ENCODE measurements at places on chromosomes 2 and 18.

- no peak for DNase-seq
Measured at GRCh38 chr18:56580026-56580425, 58.4 kb downstream of the TXNL1 start.

GRCh38 chr18:9032519-9032918 lies 70.0 kb upstream of the NDUFV2 start:
- DNase-seq, result no peak

- DNase-seq, result no peak
Measured at GRCh38 chr2:38778687-38779082, 675 bp downstream of the GEMIN6 start.

DNA sequence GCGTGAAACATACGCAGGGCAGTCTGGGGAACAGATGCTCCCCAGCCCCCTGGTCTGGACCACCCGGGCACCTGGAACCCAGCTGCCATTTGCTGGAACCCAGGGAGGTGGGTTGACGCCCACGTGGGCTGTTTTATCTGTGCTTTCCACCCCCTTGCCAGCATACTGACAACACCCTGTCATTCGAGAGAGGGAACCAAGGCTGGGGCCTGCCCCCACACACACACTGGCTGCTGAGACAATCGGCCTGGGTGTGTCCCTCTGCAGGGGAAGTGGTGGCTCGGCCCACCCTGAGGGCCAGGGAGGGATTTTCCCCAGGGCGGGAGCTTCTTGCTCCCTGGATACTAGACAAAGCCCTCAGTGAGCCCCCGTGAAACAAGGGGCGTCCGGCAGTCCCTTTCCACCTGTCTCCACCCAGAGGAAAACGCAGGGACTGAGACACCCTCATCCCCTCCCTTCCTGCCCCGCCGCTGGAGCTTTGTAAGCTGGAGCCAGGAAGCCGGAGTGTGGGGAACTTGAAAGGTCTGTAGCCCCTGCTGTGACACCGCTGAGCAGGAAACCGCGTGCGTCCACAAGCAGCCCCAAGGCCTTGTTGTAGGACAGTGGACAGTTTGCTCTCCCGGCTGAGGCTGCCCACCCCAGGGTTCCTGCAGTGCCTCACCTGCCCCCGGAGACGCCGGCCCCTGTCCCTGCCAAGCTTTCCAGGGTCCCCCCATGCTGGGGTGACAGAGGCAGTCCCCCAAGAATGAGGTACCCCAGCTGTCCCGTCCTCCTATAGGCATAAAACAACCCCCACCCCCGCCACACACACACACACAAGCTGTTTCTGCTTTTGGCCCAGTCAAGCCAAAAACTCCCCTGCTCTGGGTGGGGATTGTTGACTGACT lies 14.1 kb upstream of the KLF11 start:
- DNase-seq, result no peak

DNA sequence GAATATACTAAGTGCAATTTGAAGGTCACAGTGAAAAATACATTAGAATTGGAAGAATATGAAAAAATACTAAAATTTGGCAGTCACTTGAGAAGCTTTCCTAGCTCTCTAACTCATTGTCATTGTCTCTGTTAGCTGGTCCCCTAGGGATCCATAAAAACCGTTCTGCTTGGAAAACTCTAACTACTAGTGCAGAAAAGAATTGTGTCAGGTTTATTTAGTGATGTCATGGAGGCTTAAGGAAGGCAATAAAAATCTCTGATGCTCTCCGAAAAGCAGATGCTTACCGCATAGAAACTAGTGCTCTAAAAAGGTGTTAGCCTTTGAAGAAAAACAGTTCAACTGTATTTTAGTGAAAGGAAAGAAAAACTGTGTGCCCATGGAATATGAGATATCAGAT lies 150.1 kb upstream of the DLGAP1 start:
- no peak for DNase-seq

GRCh38 chr2:65791404-65791975 lies 359.1 kb upstream of the SPRED2 start:
- DNase-seq, result no peak

DNA sequence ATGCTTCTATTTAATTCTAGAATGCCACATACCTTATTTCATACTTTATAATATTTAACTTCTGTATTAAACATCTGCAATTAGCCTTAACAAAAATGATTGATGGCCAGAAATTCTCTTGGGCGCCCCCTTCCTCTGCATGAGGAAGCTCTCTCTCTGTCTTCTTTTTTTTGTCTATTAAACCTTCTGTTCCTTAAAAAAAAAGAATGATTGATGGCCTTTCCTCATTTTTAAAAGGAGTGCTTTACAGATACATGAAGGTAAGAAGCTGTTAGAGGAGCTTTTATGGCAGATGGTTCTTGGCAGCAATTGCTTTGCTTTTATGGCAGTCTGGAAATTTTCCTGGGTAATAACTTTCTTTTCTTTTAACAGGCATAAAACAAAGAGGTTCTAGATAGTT lies 526.9 kb downstream of the SLC4A3 start:
- no peak for DNase-seq

DNA sequence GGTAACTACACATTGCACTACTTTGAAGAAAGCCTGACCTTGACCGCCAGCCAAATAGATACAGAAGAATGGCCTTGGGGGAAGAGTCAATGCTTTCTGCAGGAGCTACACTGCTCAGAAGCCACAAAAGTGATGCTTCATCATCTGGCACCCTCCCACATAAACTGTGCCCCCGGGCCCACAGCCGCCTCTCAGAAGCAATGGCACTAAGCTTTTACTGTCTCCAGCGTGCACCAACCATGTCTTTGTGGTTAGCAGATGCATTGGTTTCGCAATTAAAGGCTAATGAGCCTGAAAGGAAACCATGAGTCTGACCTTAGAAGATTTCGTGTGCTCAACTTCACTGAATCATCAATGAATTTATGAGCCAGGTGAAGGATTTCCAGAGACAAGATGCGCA lies 209.4 kb upstream of the TRIB2 start:
- peak; percentile 87 for DNase-seq

DNA sequence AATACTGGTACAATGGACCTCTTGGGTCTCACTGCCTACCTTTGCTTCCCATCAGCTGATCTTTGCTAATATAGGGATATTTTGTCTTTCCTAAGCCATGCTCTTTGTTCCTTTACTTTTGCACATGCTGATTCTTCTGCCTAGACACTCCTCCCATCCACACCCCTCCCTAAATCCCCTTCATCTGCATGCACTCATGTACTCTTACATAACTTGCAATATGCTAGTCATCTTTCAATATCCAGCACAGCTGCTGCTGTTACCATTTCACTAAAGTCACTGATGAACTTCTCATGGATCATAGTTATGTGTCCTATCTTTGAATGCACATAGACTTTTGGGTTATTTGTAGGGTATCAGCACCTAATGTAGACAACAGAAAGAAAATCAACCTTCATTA lies 18.5 kb upstream of the DTNA start:
- no peak for DNase-seq

- no peak for DNase-seq
Measured at GRCh38 chr2:181348107-181348837, 108.9 kb upstream of the ITGA4 start.

DNA sequence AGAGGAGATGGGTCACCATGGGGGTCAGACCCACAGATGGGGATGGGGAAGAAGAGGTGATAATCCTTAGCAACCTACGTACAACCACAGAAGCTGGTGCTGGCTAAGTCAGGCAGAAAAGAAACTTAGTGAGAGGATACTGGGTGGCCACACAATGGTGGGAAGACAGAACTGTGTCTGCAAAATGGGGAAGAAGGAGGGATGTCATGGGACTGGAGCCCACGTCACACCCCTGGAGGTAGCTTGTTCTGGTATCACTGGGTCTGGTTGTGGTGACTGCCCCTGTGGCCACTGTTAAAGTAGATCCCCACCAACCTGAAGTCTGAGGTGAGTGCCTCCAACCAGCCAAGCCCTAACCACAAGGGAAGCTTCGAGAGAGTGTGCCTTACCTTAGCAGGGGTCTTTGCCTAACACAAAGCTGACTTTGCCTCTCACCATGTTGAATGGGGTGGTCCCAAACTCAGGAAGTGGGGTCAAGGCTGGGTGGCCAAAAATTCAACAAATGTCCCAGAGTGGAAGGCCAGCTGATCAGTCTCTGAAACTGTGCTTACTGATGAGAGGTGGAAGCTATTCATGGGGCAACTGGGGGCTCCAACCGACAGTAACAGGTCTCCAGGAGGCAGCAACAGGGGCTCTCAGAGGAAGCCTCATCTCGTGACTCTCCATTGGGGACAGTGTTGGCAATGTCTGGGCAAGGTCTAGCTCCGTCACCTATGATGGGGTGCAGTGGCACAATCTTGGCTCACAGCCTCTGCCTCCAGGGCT lies 64.8 kb upstream of the SLC1A4 start:
- no peak for DNase-seq

DNA sequence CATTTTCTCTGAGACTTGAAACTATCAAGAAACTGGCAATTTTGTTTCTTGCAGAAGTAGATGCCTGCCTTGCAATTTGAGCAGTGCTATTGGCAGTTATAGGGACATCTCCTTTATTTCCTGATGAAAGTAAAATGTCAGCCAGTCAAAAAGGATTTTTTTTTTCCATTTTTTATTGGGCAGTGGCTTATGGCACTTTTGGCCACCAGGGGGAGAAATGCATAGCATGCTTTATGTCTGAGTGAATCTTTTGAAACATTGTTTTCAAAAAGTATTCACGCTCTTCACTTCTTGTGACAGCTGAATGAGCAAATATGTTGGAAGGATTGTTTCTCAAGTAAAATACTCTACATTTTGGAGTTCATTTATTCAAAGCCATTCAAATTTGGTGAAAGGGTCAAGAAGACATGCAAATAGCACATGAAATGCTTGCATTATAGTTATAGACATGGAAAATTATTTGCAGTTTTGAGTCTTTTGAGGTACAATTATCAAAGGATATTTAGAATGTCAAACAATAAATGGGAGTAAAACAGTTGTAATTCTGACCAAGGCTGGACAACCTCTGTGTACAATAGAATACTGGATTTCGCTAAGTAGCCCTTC lies 491.0 kb downstream of the CDH2 start:
- DNase-seq, result peak; percentile 45

DNA sequence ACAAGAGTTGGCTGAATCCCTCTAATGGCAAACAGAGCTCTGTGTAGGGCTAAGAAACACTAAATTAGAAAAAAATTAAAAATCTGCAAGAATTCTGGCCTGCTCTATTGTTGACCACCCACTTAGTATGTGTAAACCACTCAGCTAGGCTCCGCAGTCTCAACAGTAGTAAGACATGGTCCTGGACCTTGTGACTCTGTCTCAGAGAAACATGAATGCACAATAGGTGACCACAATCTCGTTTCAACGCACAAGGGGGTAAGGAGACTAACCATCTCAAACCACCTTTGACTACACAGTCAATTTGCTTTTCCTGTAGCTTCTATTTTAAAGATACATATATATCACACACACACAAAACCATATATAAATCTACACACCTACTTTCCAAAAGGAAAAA lies 16.5 kb downstream of the SEPTIN10 start:
- DNase-seq, result peak; percentile 69

DNA sequence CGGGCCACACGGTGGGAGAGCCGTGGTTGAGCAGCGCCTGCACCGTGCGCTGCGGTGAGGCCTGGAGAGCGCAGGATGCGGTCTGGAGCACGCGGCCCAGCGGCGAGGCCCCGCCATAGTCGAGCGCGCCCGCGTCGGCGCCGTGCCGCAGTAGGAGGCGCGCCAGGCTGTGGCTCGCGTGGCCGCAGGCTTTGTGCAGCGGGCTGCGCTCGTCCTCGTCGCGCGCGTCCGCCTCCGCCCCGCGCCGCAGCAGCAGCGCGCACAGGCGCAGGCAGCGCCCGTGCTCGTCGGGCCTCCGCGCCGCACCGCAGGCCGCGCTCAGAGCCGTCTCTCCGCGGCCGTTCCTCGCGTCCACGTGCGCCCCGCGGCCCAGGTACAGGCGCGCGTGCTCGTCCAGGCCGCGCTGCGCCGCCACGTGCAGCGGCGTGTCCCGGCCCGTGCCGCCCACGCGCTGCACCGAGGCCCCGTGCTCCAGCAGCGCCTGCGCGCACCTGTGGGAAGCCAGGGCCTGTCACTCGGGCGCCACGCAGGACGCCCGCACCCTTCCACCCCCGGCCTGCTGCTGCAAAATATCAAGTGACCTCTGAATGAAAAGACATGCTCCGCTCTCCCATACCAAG lies 46.3 kb upstream of the GBX2 start:
- no peak for DNase-seq

DNA sequence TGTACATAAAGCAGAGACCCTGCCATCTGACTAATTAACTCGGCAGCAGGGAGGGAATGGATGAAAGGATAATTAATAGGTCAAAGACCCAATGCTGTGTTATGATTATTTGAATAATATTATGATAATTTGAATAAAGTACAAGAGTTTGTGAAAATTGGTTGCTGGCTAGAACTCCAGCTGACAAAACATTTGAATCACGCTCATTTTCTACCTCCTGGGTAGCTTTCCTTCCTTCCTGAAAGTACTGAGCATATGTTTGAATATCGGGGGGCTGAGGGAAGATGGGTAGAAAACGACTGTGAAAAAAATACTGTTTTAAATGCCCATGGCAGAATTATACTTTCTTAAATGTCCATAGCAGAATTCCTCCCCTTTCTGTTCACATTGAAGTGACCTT lies 243.6 kb upstream of the RBMS1 start:
- no peak for DNase-seq

- no peak for DNase-seq
Measured at GRCh38 chr2:127901339-127902056, 15.7 kb upstream of the AMMECR1L start.

GRCh38 chr2:48901416-48901815 lies 145.9 kb upstream of the LHCGR start:
- DNase-seq, result no peak

DNA sequence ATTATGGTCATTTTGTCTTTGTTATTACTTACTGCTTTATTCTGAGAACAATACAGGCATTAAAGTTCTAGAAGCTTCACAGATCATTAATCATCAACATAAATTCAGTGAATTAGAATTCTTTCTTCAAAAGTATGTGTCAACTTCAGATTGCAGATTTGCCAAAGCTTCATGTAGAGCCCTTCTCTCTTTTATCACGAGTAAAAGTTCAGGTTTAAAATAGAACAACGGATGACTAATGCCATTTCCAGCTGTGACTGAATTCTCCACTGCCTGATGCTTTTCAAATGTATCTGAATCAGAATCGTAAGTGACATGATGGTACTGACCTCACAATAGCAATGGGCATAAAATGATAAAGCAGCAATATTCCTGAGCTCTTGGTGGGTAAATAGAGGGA lies 116.0 kb downstream of the ABCA12 start:
- DNase-seq, result peak; percentile 14

DNA sequence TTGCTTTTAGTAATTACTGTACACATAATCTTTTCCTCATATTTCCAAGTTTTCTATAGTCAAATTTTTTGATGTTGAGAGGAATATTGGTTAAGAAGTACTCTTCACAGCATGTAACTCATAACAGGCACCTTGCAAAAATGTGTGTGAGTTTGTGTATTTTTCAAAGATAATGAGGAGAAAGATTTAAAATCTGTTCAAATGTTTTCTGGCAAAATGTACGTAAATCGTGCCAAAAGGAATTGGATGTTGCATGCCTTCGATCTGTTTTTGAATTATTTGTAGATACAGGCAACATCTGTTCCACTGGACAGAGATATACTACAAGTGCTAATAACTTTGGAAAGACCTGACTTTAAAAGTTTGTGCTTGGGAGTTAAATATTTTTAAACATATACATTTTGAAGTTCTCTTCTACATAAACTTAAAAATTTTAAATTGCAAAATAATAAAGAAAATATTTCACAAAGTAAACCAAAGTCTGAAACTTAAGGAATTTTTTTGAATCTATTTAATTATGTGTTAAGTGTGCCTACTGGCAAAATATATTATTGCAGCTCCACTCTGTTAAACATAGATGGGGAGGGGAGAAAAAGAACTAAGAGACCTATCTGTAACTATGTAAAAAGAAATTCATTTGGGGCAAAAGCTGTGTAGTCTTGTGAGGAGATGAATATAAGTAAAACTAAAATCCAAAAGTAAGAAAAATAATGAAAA lies 133.5 kb upstream of the UBE2E3 start:
- DNase-seq, result no peak

GRCh38 chr2:132621131-132621875 lies 48.7 kb downstream of the LYPD1 start:
- DNase-seq, result no peak

Data from COLO829 (cell line).